ENCODE measurements at places on chromosomes 5 and 9.

DNA sequence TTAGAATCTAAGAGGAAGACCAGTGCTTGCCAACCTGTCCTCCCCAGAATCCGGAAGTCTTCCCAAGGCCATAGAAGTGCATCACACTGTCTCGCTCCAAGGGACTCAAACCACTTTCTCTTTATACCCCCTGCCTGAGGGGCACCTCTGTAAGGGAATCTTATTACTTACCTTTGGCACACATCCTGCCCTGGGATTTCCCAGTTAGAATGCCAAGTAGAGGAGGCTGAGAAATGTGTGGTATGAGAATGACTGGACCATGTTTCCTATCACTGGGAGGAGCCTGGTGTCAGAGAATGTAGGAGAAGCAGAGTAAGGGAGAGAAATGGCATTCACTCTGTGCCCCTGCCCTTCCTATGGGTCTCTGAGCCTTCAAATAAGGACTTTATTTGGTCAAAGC, 85.8 kb downstream of the AOPEP start:
- no peak for DNase-seq

DNA sequence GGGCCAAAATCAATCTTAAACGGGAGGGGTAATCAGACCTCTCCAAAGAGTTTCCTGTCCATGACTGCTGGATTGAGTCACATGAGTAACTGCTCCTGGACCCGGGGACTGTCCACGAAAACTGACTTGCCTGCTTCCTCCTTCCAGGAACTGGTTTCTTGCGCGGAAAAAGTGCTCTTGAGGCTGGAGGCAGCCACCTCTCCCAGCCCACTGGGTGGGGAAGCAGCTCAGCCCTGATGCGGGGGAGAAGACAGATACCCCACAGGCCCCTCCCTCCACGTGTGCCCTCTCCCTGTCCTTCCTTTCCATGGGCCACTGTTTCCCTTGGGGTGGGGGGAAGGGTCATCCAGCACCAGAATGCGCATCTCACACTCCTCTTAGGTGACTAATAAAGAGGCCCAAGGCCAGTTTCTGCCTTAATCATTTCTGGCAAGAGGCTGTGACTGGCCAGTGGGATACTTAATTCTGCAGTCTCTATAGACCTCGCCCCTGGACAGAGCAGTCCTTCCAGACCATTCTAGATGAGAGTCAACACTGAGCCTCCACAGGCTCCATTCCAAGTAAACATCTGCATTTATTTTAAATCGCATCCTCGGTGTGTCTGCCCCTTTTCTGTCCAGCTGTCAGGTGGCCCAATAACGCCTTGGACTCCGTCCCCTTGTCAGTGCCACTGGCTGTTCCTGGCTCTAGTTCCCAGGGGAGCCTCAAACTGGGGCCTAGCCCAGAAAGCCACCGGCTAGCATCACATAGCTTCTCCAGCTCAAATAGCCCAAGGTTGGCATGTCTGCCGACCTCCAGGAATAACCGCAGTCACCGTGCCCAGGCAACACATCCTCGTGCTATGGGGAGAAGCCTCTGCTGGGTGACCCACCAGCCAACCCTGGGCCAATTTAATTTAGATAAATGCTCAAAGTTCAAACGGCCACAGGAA, 12.0 kb downstream of the REXO4 start:
- no peak for DNase-seq

DNA sequence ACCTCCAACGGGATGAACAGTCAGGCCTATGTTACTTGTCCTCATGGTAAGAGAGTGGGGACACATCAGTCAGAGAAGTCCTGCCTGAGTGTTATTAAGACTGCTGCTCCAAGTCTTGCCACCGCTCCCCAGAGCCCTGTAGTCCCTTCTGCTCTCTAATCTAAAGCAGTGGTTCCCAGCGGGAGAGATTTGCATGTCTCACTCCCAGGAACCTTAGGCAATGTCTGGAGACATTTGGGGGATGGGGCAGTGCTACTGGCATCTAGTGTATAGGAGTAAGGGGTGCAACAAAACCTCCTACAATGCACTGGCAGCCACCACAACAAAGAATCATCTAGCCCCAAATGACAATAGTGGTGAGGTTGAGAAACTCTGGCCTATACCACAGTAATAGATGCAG, 2.6 kb upstream of the SVEP1 start:
- DNase-seq = no peak

DNA sequence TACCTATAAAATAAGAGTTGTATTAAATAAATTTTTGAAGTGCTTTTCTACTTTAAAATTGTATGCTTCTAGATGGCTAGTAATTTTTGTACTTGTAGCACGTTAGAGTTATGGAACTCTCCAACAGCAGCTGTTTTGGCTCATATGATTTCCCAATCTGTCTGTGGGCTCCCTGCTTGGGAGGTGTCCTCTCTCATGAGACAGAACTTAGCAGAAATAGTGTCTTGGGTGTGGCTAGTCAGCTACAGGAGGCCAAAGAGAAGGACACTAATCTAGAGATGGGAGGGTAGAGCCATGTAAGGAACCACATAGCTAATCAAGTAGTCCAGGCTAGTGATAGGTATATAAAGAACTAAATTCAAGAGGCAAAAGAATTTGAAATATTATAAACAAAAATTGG, 78.4 kb upstream of the DAB2 start:
- DNase-seq = no peak

GRCh38 chr5:156219483-156220005, 107.4 kb upstream of the SGCD start:
- DNase-seq = no peak

- DNase-seq = peak; percentile 35
Measured at GRCh38 chr9:106868565-106868964, 5.6 kb downstream of the ZNF462 start.

GRCh38 chr5:59660737-59661136, 232.8 kb downstream of the PDE4D start:
- DNase-seq = no peak

- no peak for DNase-seq
Measured at GRCh38 chr5:31172881-31173280, 20.6 kb upstream of the CDH6 start.

DNA sequence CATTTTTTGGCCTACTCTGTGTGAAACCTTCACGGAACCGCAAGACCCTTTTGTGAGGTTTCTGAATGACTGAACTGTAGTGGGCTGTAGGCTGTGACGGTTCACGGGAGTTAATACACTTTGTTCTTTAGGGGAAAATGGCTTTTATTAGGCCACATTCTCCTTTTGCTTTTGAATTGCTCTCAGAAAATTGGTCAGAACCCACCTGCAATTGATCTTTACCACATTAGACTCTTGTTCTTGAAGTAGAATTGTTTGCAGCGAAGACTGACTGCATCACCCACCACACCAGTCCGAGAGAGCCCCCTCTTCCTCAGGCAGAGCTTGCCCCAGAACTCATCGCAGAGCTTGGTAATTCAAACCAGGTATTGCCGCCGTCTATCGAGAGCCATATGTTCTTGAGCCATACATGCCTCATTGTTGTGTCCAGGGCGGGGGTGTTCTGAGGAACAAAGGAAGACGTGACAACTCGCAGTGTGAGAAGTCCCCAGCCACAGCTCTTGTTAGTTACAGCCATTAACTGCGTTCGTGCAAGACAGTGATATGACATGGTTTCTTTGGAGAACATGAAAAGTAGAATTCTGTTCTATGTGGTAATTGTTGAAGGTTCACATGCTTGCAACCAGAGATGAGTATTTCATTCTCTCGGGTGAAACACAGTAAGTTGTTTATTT, 166.4 kb upstream of the OTULINL start:
- no peak for DNase-seq

DNA sequence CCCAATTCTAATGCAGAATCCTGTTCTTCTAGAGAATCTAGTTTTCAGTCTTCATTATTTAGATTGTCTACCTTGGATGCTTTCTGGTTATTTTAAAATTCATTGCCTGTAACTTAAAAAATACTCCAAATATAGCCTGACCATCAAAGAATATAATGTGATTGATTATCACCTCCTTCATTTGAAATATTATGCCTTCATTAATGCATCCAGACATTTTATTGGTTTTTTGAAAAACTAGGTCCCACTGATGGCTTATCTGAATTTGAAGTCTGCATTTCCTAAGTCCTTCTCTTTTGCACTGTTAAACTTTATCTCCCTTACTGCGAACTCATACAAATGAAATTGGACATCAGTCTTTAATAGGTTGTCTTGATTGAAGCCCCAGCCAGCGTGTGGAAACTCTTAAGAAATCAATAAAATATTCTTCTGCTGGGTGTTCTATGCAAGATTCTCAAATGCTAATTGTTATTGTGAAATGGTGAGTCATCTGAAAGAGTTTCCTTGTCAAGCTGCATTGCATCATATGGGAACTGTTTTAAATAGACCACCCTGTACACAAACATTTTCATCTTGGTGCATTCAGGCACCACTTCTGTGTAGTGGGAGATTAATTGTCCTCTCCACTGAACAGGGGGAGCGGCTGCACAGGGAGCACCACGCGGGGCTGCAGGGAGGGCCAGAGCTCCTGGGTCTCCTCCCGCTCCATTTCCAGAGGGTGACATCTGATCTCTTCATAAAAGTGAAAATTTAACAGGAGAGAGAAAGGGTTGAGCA, 92.3 kb upstream of the FANCC start:
- no peak for DNase-seq

DNA sequence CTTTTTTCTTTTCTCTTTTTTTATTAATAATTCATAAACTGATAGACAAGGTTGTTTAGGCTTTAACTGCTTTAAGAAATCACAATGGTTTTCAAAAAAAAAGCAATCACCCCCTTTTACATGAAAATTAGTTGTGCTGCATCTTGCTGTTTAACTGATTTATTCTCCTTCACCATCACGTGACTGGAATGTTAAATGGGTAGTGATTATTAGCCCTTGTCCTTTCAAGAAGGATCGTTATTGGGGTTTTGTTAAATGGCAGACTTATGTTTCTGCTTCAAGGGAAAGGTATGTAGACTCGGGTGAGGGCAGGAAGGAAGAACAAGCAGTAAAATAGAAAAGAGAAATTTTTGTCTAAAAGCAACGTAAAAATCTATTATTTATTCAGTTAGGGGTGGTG, 175.6 kb upstream of the TLE4 start:
- no peak for DNase-seq

- DNase-seq = peak; percentile 87
Measured at GRCh38 chr9:134707031-134707680, 65.6 kb downstream of the COL5A1 start.

GRCh38 chr5:31995714-31996113, 178.4 kb downstream of the GOLPH3 start:
- DNase-seq = no peak

GRCh38 chr9:131823701-131824146, 83.8 kb upstream of the RAPGEF1 start:
- DNase-seq = no peak

DNA sequence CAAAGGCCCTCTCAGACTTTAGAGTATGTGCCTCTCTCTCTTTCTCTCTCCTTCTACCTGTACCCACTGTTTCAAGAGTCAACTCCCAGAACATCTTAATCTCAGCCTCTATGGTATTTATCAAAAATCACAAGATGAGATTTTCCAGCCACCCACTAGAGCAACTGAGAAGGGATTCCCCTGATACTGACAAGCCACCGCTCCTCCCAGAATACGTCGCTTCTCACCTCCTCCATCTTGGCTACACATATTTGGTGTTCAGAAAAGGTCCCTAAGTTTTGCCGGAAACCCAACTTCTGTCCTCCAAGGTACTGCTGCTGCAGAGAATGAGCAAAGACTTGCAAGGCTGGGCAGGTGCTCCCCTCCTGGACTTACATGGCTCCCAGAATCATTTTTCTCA, 6.1 kb downstream of the GARIN3 start:
- DNase-seq = no peak

DNA sequence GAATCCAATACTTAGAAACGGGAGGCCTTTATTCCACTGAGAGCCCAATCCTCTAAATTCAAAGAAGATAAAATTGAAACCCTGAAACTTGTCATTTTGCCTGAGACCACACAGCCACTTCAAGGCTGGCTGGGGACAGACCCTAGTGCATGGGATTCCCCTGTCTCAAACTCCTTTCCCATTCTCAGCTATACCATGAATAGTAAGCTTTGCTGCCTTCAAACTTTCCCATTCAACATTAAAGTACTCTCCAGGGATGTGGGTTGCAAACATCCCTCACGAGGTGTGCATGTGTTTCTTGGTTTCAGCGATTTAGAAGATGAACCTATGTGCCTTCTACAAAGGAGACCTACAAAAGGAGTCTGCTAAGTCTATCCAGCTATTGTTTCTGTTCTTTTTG, 64.6 kb downstream of the GABRB2 start:
- DNase-seq = no peak

DNA sequence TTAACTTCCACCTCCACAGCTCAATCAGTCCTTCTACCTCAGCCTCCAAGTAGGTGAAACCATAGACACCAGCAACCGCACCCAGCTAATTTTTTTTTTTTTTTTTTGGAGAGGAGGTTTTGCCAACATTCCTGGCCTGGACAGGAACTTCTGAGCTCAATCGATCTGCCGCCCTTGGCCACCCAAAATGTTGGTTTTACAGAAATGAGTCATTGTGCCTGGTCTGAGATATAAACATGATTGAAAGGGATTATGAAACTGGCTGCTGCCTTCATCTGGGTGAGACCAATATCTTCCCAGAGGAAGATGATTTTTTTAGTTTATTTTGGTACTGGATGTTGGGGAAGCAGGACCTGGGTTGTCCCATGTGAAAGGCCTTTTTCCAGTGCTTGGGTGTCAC, 9.2 kb downstream of the TAF11L12 start:
- DNase-seq = no peak

- no peak for DNase-seq
Measured at GRCh38 chr5:113389116-113389515, 45.7 kb downstream of the TSSK1B start.

DNA sequence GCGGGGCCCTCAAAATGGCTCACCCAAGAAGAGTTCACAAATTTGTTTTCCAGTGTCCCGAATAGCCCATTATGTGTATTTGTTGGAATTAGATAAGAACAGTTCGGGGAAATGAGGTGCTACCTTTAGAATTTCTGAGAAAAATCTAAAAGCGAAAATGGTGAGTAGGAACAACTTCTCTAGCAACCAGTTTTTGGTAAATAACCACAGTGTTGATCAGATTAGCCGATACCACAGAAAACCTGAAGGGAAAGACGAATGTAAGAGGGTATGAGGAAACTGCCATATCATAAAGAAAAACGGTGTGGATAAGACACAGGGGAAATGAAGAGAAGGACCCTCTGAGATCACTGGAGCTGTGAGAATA, 31.0 kb downstream of the ADAM19 start:
- DNase-seq = no peak

GRCh38 chr9:131310833-131311554, 21.5 kb downstream of the PLPP7 start:
- peak; percentile 62 for DNase-seq

- DNase-seq = no peak
Measured at GRCh38 chr5:12003680-12004079, 99.4 kb upstream of the CTNND2 start.

- no peak for DNase-seq
Measured at GRCh38 chr9:110755179-110755578, 86.6 kb downstream of the MUSK start.

GRCh38 chr9:2833096-2833495, 10.8 kb downstream of the PUM3 start:
- no peak for DNase-seq

GRCh38 chr5:37208883-37209797, 40.0 kb downstream of the CPLANE1 start:
- DNase-seq = peak; percentile 45

GRCh38 chr9:1429297-1429696, 379.1 kb downstream of the DMRT2 start:
- DNase-seq = no peak
